BJ (cell line): ENCODE measurements at places on chromosomes 3 and 15. TPM values are rescaled to one million over a fixed set of nuclear protein-coding genes. Genes with fewer than 3 reads are reported as not detected.

DNA sequence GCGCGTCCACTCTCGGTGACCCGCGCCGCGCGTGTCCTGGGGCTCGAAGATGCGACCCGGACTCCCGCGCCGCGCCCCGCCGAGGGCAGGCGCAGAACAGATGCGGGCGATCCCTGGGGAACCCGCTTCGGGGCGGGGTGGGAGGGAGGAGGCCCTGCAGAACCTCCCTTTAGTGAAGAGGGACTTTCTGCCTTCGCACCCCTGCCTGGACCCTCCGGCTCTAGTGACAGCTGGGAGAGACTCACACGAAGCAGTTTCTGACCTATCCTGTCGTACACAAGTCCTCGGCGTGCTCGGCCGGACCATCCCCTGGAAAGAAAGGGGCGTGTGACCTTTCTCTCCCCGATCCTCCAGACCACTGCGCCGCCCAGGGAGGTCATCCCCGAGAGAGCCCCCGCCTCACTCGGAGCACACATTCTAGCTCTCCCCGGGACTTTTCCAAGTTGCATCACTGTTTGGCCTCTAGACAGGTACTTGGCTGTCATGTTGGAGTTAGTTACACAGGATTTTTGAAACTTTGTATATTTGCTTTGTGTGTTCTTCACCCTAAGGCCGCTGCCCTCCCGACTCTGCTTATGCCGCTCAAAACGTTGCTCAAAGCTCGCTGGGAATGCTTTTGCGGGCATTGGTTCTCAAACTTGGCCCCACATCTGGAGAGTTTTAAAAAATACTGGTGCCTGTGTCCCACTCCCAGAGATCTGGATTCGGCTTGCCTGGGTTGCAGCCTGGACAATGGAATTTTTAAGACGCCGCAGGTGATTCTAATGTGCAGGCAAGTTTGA is 582 bp downstream of the CGNL1 start:
- DNase-seq, result no peak

GRCh38 chr15:72858205-72858604 is 74.6 kb upstream of the ADPGK start:
- DNase-seq, result no peak

GRCh38 chr3:125462722-125463299 is 57.2 kb downstream of the SNX4 start:
- DNase-seq, result no peak

DNA sequence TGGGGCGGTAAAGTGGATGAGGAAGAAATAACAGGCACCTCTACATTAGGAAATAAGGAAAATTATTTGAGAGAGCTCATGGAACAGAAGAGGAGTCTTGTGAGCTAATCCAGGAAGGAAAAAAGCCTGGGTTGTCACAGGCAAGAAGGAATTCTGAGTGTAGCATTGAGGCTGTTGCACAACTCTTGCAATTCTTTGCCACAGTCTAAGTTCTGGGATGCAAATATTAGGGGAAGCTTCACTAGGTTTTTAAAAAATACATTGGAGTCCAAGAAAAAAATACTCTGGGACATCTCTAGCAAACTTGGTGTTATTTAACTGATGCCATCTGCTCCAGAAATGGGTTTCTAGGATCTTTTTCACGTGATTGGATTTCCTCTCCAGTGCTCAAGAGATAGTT is 122.3 kb downstream of the SPATA16 start:
- DNase-seq, result no peak

Gene MYLK
- 407 and 734 TPM in 2 replicates for polyA plus RNA-seq

GRCh38 chr3:112390783-112391641 is 58.1 kb downstream of the CD200 start:
- DNase-seq, result peak; percentile 66

Gene NPAP1
- polyA plus RNA-seq, result not detected in 2 replicates

GRCh38 chr3:87901141-87901540 is 157.7 kb downstream of the CGGBP1 start:
- no peak for DNase-seq

DNA sequence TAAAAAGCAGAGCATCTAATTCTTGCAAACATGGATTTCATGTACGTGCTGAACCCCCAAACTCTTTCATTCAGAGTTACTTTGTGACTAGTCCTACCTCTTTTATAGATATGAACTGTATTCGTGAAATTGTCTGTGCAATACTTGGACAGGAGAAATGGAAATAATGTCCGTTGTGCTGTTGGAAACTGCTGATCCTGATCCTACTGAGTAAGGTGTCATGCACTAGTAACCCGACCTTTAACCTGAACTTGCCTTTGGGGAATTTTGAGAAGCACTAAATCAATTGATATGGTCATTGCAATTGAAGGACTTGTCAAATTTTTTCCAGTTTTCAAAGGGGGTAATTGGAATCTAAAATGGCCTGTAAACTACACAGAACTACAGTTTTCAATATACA is 856.4 kb downstream of the ROBO1 start:
- no peak for DNase-seq

GRCh38 chr3:119681279-119681678 is 4.1 kb upstream of the COX17 start:
- no peak for DNase-seq

GRCh38 chr3:17038900-17039553 is 154.3 kb downstream of the PLCL2 start:
- no peak for DNase-seq
